ENCODE measurements at places on chromosomes 6 and 20.

- no peak for DNase-seq
Observed at GRCh38 chr6:2939315-2940009, 31.9 kb downstream of the SERPINB6 start.

DNA sequence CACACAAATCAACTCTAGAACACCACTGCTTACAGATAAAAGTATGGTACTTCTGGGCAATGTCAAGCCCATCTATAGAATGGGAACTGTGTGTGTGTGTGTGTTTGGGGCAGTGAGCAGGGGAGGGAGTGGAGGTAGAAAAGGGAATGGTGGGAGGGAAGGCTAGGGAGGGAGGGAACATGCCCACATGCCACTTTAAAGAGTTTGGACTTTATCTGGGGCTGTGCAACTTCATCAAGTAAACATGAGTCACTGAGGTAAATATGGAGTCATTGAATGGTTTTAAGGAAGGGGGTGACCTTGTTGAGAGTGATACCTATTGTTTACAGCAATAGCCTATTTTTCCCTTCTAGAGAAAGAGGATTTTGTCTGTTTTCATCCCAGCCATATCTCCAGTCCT, 22.5 kb upstream of the RNGTT start:
- no peak for DNase-seq

- no peak for DNase-seq
Observed at GRCh38 chr6:14141351-14142062, 23.9 kb downstream of the CD83 start.

DNA sequence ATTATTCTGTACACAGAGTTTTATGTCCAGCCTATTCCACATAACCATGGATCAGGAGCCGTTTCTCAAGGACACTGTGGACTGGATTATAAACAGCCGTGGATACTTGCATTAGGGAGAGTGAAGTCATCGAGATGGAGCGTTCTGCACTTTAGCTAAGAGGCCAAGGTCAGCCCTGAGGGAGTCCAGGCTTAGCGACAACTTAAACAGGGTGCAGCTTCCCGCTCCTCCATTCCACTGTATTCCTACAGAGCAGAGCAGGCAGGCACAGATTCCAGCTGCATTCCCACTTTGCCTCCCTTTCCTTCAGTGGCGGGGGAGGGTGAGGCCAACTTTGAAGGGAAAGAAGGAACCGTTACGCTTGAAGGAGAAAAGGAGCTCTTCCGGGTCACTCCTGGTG, 59.5 kb downstream of the RAMACL start:
- no peak for DNase-seq

DNA sequence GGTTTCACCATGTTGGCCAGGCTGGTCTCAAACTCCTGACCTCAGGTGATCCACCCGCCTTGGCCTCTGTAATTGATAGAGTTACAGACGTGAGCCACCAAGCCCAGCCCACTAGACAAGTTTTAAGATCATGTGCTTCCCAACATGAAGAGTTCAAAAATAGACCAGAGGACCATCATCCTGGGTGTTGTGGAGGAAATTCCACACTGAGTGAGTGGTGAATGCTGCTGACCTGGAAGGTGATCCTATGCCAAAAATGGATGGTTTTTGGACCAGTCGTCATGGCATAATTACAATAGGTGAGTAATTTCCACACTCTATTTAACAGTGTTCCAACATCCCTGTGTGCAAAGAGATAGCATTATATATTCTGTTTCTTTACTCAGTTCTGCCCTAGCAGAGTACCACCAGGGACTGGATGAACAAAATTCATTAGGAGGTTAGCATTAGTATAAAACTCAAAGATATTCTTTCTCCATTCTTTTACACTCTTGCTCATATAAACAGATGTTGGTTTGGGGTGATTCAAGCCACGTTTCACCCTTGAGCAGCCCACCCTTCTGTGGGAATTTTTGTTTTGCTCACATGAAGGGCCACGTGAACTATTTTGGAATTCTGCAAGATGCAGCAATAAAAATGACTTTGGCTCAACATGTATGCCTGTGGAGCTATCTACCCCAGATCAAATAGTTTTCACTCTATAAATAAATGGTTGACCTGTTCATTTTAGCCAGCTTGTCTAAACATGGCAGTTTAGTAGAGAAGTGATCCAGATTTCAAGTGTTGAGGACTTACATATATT, 206.2 kb upstream of the TCF21 start:
- no peak for DNase-seq

DNA sequence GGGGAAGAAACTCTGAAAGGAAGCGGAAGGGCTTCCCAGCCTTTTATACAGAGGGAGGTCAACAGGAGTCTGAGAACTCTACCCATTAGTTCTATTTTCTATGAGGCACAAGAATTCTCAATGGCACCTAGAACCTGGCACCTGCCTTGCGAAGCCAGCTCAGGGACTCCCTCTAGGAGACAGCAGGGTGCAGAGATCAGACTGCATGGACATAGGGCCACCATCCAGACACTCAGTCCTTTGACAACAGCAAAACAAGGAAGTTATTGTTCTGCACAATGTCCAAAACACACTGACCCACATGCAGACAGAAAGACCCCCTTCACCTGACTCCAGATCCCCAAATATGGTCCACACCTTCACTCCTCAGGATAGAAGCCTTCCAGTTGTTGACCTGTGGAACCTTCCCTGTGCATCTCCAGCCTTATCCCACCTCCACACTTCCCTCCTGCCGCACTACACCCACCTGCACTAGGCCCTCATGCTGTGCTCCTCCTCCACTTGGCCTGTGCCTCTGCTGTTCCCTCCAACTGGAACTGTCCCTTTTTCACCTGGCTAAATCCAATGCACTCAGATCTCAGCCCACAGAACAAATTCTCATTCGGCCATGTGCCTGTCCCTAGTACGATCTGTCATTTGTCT, 27.8 kb downstream of the ACSS1 start:
- no peak for DNase-seq

- no peak for DNase-seq
Observed at GRCh38 chr6:31502586-31502985, 4.6 kb downstream of the MICB start.

DNA sequence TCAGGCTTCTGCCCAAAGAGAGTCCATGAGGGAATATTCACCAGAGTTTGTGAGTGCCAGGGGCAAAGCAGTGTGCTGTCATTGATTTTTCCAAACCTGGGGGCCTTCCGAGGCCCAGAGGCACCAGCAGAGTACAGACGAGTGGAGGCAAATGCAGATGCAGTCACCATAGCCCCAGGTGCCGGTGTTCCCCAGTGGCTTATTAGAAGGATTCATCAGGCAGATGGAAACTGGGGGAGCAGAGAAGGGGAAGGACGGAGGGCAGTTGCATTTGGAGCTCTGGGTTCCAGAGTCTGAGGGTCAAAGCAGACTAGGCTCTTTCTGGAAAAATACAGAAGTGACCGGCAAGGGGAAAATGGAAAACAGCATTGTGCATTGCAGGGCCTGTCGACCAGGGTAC, 184.2 kb downstream of the ANKRD60 start:
- DNase-seq, result no peak

DNA sequence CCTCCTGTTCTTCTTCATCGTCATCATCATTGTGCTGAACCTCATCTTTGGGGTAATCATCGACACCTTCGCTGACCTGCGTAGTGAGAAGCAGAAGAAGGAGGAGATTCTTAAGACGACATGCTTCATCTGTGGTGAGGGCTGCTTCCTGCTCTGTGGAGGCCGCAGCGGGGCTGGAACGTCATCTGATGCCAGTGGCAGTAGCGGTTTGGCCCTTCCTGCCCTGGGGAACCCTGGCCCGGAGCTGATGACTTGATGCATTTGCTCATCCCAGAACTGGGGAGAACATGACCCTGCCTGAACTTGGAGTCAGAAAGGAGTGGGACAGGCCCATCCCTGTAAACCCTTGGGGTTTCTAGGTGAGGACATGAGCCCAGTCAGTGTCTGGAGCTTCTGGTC, 18.7 kb downstream of the UQCC2 start:
- DNase-seq, result no peak

- DNase-seq, result peak; percentile 25
Observed at GRCh38 chr6:138833816-138834539, 38.1 kb downstream of the ECT2L start.

DNA sequence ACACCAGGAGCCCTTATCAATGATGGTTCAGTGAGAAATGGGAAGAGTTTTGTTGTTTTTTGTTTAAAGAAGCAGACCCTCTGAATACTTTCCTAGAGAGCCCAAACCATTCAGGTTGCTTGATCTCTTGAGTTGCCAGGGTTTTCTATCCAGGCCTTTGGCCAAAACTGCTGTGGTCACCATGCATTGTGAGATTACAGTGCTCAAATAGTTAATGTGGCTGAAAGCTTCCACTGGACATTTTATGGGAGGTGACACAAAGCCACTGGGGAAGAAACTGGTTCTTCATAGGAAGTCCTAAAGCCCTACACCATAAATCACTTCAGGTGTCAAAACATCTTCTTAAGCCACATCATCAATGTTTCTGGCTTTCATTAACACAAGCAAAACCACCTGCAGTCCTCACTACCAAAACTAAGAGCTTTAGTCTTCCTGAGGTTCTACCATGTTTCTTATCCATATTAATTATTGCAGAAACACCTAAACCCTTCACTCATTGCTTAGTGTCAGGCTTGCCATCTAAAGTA, 101.6 kb downstream of the IBTK start:
- no peak for DNase-seq

DNA sequence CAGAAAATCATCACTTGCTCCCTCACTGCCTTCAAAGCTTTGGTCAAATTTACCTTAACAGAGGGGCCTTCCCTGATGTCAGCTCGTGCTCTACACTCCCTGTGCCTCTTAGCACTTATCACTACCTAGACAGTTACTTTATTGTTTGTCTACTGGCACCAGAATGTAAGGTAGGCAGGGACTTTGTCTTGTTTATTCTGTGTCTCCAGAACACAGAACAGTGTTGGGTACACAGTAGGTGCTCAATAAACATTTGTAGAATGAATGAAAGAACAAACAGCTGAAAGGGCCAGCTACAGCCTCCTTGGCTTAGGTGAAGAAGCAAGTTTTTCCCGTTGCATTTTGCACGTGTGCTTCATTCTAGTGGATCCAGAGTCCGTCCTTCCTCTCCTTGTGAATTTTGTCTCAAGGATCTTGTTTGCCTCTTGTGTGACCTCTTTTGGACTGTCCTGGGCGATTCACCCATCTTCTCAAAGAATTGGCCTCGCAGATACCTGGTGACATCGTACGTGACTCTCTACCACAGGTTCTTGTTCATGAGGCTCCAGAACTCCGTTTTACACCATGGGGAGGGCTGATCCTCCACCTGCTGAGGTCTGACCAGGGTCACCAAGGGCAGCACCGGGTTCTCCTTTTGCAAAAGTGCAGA, 84.2 kb upstream of the ARMC2 start:
- DNase-seq, result no peak

GRCh38 chr6:137475103-137475502, 19.1 kb downstream of the OLIG3 start:
- no peak for DNase-seq

GRCh38 chr20:63517376-63518309, 2.9 kb upstream of the PPDPF start:
- no peak for DNase-seq

DNA sequence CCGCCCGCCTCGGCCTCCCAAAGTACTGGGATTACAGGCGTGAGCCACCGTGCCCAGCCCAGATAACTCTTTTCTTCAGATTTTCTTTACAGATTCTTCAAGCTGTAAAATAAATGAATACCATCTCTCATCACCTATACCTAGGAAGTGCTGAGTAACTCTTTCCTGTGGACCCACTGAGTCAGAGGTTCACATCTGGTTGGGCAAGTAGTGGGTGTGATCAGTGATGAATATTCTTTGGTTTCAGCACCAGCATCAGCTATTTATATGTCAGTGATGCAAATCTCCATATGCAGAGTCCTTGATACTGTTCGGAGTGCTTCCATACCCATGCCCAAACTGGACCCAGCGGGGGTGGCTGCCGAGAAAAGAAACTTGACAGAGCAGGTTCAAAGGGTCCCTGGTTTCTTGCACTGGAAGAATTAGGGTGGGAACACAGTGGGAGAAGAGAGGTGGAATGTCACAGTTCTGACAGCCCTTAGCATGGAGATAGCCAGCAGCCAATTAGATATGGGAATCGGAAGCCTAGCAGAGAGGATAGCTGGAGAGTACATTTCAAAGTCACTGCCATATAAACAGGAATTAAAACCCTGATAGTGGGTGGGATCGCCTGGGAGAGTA, 64.9 kb upstream of the DDR1 start:
- no peak for DNase-seq

DNA sequence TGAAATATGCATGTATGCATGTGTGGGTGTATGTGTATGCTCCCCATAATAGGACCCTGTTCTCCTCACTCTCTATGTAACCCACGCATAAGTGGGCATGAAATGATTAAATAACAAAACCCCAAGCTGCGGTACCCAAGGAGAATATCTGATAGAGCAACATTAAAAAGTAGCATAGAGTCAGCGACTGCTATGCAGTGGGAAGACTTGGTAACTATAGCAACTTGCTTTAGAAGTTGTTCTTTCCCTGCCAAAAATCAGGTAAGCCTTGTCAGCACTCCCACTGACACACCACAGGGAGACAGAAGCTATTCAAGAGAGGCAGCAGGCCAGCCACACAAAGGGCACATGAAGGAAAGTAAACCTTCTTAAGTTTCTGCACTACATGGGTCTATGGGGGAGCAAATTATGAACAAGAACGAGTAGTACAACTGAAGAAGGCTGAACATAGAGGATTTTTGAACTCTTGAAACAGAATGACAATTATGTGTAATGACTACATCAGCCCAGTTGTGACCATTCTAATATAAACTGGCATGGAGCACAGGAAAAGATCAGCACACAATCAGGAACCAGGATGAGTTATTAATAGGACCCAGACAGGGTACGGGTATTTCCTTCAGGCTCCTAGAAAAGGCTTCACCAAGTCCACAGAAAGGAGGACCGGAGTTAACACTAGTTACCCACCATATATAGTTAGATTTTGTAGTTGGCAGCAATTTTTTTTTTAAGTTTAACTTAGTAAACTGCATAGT, 89.9 kb downstream of the GPR6 start:
- no peak for DNase-seq

GRCh38 chr6:12479451-12479850, 189.3 kb downstream of the EDN1 start:
- DNase-seq, result no peak

DNA sequence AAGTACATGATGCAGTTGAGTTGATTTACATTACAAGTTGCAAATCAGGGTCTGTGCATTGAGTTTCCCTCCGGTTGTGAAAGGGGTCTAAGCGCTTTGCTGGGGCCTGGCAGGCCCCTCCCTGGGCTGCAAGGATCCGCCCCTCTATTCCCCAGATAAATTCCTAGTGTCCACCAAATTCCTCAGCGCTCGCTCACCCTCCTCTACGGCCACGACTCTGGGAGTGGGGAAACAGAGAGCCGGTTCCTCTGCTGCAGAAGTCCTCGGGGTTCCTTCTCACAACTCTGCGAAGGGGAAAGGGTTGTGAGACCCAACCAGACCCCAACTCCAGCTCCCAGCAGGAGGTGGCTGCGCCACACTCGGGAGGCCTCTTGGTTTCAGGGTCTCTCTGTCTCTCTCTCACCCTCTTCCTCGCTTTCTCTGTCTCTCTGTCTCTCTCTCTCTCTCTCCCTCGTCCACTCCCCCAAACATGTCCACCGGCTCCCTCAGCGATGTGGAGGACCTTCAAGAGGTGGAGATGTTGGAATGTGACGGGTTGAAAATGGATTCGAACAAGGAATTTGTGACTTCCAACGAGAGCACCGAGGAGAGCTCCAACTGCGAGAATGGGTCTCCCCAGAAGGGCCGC, at the start of gene TCF21:
Gene TCF21 (plus strand): TSS at position 185 of the 628 bp plus-strand sequence. CDS start 285 bp downstream, at position 470.
- DNase-seq, result no peak

GRCh38 chr6:117924690-117925089, 17.6 kb downstream of the SLC35F1 start:
- DNase-seq, result no peak

GRCh38 chr6:117493470-117493869, 11.0 kb downstream of the DCBLD1 start:
- DNase-seq, result no peak

- no peak for DNase-seq
Observed at GRCh38 chr20:16462711-16463110, 110.5 kb downstream of the KIF16B start.
